ENCODE measurements at places on chromosomes 2 and 18.

GRCh38 chr2:204743393-204743960 is 198.2 kb downstream of the PARD3B start:
- no peak for DNase-seq

DNA sequence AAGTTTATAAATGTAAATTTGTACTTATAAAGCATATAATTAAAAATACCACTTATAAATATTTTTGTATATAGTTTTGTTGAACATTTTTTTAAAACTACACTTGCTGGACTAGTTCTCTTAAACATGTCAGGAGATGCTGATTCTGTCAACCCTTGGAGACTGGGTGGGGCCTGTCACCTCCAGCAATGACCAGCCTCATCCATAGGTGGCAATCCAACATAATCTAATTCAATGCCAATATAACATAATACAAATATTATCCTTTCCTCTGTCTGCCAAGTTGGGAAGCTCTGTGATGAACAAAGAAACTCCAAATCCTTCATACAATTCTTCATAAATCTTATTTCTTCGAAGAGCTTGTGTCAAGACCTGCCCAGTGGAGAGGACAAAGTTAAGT is 140.4 kb downstream of the RBMS1 start:
- DNase-seq = peak; percentile 27

- DNase-seq = no peak
Observed at GRCh38 chr2:140117386-140117785, 1337.2 kb upstream of the NXPH2 start.

GRCh38 chr2:30947686-30948085 is 140.4 kb upstream of the CAPN13 start:
- DNase-seq = no peak

- no peak for DNase-seq
Observed at GRCh38 chr2:20198796-20199632, 25.9 kb downstream of the SDC1 start.

- DNase-seq = no peak
Observed at GRCh38 chr2:65377556-65378192, 54.7 kb downstream of the SPRED2 start.

DNA sequence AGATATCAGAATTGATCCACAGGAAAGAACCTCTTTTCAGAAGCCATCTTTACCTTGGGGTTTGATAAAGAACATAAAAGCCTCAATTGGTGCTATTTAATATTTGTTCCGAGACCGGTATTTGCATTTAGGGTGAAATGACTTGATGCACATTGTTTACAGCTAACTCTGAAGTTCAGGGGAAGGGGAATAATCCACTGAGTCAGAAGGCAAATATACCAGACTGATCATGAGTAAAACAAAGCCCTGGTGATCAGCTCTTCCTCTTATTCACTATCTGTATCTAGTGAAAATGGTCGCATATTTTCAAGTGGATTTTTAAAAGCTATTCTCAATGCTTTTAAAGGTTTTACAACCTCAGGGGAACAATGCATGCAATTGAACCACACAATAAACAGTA is 53.0 kb upstream of the ATP8B1 start:
- DNase-seq = no peak

- DNase-seq = no peak
Observed at GRCh38 chr2:174952607-174953006, 52.6 kb downstream of the CHN1 start.

DNA sequence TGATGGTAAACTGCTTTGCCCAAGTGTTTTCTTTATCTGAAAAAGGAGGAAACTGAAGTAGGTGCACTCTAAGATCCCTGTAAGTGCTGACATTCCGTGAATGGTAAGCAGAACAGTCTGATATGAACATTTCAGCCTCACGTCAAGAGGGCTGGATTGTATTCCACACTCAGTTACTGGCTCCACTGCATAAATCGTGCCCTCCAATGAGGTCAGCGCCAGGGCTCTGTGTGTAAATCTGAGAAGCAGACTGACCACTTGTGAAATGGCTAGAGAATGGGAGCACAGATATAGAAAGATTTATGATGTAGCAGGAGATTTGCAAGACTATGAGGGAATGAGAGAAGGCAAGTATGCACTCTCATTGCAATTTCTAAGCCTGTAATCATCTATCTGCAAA is 153.0 kb downstream of the ICOS start:
- no peak for DNase-seq

DNA sequence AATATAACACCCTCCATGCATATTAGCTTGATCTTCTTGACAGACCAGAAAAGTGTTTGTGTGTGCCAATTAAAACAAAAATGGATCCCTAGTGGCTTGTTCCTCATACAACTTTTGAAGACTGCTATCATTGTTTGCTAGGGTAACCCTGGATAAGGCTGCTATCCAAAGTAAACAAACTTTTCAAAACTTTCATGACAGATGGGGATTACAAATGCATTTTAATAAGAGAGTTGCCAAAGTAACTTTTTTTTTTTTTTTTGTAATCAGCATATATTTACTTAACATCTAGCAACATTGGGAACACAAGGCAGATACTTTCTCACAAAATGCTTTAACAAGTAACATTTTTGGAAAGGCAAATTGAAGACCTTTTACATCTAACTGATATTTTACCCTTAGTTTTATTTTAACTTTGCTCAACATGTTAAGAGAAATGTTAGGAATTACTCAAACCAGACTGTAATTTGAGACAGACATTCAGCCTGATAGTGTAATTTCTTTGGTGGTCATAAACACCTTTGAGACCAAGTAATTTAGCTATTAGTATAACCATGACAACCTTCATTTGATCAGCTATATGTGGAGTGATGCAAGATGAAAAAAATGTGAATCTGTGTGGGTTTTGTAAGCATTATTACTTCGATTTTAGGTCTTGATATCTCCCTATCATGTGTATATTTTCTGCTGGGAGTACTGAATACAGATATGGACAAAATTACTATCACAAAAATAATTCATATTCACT is 300.9 kb downstream of the ARHGAP15 start:
- no peak for DNase-seq

DNA sequence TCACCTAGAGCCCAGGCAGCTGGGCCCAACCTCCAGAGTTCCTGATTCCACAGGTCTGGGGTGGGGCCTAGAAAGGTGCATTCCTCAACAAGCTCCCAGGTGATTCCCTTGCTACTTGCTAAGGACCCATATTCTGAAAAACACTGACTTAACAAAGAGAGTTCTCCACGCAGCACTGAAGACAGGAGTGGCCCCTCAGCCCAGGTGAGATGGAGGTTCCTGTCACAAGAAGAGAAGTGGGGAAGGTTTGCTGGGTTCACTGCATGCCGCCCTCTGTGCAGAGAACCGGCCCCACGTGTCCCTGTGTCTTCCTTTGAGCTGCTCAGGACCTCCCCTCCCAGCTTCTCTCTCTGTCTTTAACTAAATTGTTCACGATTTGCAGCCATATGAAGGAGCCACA is 201.4 kb upstream of the DDX18 start:
- DNase-seq = no peak

Measured in CD4-positive, alpha-beta T cell treated with Interleukin-6 at 100 ng/mL for 8 hours (primary cell).